ENCODE measurements at places on chromosomes 1 and 21.

DNA sequence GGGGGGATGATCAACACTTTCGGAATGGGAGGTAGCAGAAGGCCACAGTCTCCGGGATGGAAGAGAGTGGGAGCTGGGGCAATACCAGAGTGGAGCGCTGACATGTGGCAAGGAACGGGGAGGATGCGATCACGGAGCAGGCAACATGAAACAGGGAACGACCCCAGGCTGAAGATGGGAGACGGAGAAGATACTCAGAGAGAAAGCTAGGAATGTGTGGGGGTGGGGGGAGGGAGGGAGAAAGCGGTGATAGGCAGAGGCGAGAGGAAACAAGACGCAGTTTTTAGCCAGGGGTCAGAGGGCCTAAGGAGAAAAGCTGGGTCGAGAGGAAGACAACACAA lies 577 bp downstream of the RAB3GAP2 start:
- DNase-seq = peak; percentile 43

DNA sequence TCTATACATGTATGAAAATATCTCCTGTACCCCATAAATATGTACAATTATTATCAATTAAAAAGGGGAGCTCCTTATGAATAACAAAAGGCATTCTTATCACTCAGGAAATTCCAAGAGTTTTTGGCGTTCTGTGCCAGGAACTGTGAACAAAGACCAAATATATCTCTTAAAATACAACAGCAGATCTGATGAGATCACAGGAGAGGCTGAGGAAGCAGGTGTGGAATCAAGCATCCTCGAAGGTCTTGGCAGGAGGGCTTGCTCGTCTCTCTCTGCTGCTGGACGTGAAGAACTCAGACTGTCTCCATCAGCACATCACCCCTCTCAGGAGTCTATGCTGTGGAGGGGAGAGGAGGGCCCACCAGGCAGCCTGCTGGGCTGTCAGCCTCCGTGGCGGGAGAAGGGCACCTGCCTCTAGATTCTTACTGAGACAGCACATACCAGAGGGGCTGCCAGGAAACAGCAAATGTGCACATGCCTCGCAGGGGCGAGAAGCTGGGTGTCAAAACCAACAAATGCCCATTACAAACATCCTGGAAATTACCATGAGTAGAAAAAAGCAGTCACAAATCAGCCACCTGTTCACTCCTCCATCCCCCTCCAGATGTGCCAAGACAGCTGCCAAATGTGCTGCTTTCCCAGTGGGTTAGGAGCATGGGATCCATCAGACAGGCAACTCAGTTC lies 30.8 kb upstream of the FAM89A start:
- DNase-seq = no peak

DNA sequence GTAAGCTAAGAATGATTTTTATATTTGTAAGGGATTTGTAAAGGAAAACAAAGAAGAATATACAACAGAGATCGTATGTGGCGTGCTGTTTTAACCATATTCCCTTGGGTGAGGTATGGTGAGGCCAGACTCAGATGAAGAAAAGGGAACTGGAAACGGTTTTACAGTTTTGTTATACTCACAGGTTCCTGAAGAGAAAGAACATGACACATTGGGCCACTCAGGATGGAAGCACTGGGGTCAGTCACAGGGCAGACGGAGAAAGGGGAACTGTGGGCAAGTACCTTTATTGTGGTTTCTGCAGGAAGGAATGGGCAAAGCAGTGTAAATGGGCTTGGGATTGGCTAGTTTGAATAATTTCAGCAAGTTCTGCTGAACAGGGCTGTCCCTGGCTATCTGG lies 177.4 kb downstream of the LBR start:
- DNase-seq = no peak

DNA sequence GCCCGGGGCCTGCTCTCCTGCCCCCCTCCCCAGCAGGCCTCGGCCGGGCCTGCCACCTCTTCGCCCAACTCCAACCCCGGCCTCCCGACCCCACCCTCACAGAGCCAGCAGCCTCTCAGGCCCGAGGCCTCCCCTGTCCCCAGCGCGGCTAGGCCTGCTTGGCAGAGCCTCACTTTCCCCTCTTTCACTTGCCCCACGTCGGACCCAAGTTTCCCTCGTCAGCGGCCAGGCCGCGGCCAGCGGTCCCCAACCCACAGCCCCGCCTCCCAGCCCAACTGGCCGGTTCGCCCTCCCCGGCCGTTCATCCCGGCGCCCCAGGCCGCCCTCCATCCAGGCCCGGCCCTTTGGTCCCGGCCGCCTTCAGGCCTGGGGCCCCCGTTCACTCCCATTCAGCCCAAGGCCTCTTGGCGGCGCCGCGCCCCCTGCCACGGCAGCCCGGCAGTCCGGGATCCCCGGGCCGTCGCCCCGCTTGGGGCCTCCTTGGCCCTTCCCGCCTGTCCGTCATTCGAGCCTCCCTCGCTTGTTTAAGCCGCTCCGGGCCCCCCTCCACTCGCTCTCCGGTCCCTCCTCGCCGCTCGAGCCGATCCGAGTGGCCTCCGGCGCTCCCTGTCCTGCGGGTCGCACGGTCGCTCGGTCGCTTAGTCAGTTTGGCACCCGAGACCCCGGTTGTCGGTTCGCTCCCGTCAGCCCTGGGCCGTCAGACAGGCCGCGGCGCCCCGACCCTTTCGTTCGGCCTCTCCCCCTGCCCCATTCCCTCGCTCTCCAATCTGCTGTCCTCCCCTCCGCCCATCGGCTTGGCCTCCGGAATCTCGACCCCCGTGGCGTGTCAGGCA lies 1.4 kb downstream of the LRRC41 start:
- DNase-seq = peak; percentile 88

- DNase-seq = peak; percentile 61
Measured at GRCh38 chr1:26887125-26887524, 3.0 kb downstream of the GPN2 start.

- DNase-seq = no peak
Measured at GRCh38 chr1:48233666-48234485, 11.4 kb downstream of the SLC5A9 start.

- no peak for DNase-seq
Measured at GRCh38 chr1:76257823-76258222, 183.3 kb downstream of the ST6GALNAC3 start.

DNA sequence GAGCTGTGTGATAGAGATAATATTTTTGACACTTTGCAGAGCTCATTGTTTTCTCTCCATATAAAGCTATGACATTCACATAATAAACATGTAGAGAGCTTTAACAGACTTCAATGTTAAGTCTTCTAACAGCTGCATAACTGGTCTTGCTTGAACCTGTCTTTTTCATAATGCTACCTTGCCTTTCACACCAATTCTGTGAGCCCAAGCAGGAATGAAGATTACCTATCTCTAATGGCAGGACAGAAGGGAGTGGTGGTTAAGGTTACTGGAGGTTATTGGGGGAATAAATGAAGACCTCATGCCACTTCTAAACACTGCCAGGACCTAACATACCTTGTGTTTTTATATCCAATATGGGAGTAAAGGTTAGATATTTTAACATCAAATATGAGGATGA lies 2.3 kb upstream of the CD55 start:
- no peak for DNase-seq

DNA sequence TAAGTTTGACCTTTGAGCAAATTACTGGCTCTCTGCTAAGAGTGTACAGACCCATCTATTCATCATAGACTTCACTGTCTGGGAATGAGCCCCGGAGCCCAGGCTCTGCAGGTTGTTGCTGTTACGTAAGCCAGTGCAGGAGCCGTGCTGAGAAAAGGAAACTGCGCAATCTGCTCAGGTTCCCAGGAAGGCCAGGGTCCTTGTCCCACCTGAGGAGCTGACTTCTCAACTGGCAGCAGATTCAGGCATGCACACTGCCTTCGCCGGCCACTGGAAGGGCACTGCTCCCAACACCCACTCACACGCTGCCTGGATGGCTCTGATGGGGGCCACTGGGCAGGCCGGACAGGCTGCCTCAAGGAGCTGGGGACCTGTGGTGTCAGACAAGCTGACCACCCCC lies 19.5 kb downstream of the RCAN1 start:
- no peak for DNase-seq

- no peak for DNase-seq
Measured at GRCh38 chr1:144551107-144551542, 41.6 kb upstream of the PPIAL4F start.

GRCh38 chr21:25845729-25846256 lies 111.0 kb downstream of the GABPA start:
- no peak for DNase-seq

GRCh38 chr1:245512980-245513578 lies 358.3 kb downstream of the KIF26B start:
- DNase-seq = peak; percentile 79

DNA sequence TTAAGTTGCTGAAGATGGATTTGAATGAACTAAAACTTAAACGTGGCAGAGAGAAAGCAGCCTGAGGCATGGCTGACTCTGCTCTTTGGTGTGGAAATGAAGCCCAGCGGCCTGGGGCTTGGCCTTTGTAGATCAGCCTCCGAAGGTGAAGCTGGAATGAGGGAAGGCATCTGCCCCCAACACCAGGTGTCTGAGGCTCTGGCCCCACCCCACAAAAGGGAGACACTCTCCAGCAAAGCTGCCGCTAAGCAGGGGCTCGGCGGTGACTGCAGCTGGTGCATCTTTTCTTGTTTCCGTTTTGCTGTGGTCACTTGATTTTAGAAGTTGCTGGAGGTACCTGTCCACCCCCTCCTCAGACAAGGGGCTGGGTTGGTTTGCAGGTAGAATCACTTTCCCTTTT lies 38.2 kb upstream of the NID1 start:
- DNase-seq = peak; percentile 80

- no peak for DNase-seq
Measured at GRCh38 chr1:242586360-242586680, 61.8 kb upstream of the PLD5 start.

DNA sequence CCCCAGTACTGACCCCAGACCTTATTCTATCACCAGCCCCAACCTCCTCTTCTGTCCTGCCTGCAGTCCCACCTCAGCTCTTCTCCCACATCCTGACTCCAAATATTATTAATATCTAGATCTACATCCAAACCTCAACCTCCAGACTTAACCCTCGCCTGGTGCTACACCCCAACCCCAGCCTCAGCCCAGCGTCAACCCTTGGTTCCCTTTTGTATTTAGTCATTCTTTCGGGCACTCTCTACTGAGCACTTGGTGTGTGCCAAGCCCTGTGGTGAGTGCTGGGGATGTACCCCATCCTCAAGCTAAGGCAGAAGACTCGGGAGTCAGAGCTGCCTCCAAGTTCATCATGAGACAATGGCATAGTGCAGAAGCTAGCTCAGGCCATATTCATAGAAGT lies 1.1 kb downstream of the SHISAL2A start:
- DNase-seq = no peak

DNA sequence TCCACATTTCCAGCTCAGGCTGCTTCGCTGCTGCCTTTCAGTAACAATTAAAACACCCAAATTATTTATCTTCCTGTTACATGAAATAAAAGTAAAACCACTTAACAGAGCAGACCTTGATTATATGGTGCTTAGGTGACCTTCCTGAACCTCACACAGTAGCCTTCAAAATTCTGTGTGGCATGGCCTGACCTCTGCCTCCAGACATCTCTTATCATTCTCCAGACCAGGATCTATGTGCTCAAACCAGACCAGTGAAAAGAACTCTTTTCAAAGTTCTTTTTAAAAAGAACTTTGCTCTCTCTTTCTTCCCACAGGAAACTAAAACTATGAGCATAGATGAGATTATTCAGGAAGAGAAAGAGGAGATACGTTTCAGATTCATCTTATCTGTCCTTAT lies 37.8 kb downstream of the KIAA0319L start:
- no peak for DNase-seq

GRCh38 chr21:45577801-45578175 lies 35.5 kb upstream of the SLC19A1 start:
- DNase-seq = peak; percentile 43

DNA sequence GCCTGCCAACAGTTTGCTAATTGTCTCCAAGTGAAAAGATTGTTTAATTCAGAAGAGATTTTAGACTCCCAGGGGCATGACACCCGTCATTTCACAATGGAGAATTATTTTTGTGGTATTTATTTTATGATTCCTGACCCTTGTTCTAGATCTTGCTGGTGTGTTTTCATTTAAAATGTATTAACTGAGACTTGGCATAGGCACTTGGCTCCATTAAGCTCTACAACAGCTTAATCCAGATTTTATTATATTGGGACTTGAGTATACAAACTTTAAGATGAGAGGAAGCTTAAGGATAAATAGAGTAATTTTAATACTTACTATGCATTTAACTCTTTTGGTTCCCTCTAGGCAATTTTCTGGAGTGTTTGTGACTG lies 101.3 kb upstream of the KCNE2 start:
- no peak for DNase-seq

- no peak for DNase-seq
Measured at GRCh38 chr1:94865360-94865759, 45.2 kb downstream of the SLC44A3 start.

- DNase-seq = no peak
Measured at GRCh38 chr1:14826172-14826636, 227.7 kb downstream of the KAZN start.

DNA sequence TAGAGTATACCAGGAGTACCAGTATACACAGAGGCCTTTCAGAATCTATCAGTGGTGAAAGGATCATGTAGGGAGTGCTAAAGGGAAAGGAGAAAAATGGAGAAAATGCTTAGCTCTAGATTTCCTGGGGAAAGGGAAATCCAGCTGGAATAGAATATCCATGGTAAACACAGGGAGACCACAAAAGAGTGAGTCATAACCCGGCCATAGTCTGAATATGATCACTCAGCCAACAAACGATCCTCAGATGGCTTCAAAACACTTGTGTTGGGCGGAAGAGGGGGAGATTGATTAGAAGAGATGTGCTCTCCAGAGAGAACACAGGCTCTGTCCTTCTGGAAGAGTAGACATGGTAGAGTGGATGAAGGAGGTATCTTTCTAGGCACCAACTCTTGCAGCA lies 180.6 kb downstream of the PAPPA2 start:
- DNase-seq = no peak

- DNase-seq = peak; percentile 56
Measured at GRCh38 chr1:201826830-201827229, 2.1 kb upstream of the IPO9 start.

DNA sequence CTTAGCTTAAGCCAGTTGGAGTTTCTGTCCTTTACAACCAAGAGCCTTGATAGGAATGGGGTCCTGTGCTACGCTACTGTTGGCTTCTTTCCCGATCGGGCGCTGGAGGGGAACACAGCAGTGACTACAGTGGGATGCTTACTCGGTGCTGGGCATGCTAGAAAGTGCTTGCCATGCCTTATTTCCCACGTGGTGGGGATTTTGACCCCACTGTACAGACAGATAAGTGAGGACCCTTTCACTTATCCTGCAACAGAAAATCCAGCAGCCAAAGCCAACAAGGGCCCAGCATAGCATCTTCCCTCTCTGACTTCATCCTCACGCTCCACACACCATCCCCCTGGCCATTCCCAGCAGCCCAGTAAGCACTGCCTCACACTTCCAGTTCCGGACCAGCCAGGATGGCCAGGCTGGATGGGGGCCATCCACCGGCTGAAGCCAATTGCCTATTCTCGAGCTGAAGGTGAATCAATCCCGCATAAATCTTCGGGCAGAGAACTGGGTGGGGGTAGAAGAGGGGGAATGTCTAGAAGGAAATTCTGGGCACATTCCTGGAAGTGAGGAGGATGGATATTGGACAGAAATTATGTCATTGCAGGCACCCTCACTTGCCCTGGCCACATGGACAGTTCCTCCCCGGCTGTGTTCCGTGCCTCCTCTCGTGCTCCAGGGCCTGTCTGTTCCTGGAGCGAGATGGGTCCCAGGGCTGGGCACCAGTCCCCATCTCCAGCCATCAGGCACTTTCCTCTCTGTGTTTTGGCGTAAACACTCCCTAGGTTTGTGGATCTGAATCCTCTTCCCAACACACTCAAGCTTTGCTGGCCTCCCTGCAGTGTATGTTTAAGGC lies 2.0 kb upstream of the ABCG1 start:
- DNase-seq = peak; percentile 27
